ENCODE measurements at places on chromosomes 6 and 20.

- DNase-seq, result no peak
These were observed 406.1 kb upstream of the SOX4 start for GRCh38 chr6:21187485-21187884.

DNA sequence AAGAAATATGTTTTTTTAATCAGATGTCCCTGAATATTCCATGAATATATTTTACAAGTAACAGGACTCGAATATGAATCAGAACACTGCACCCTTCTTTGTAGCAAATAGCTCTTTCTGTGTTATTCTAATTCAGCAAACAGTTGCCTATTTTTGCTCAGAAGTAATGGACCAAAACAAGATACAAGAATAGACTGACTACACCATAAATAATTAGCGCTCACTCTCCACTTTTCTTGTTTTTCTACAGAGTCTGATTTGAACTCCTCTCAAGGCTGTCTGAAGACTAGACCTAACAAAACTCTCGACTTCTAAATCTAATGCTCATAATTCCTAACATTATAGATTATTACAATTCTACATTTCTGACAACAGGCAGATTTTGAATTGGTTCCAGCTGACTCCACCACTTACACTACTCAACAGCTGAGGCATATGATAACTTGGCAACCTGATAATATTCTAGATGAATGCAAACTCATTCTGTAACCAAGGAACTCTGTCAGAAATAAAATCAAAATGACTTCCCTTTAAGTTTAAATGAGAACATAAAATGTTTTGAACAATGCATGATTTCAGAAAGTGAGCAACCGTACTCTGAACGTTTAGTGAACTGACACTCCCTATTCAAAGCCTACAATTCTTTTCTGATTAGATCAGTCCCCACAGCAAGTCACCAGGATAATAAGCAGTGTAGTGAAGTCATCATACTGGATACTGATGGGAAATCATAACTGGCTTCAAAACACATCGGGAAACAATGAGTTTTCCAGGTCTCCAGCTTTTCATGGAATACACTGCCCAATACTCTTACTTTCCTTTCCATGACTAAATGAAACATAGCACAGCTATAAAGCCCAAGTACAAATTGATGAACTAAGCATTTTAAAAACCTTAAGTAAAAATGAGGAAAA is 114.2 kb upstream of the BEND6 start:
- no peak for DNase-seq

DNA sequence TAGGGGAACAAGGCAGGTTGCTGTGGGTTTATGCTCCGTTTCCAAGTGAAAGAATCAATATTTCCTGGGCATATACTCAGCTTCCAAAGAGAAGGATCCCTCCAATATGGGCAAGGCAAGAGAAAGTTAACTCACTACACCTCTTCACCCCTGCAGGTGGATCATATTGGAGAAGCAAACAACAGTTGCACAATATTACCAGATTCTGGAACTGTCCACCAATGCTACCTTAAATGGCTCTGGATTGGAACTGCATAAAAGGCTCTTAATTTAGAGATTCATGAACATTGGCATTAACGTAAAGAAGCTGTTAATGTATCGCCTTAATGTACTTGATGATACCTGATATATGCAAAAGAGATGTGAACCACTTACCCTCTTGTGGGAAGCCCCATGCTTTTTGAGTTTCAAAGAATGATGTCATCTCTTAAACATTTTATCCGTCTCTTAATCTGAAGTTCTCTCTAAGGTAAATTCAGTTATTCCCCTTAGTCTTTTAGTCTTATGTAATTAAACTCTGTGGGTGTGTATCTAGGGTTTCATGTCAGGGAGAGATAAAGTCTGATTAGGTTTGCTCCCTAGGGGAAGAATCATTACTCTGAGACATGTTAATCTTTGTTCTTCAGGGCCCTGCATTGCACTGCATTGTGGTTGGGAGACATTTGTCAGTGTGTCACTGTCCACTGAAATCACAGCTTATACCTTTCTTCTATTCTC is 99.5 kb downstream of the PHACTR1 start:
- no peak for DNase-seq

GRCh38 chr6:135514706-135515105 is 17.2 kb upstream of the AHI1 start:
- DNase-seq, result no peak

All from activated naive CD4-positive, alpha-beta T cell treated with anti-CD3 and anti-CD28 coated beads, Interleukin-2, amount 50 U/mL, for 72 hours (primary cell).